Activated T-cell treated with anti-CD3 and anti-CD28 coated beads, Interleukin-2, amount 50 U/mL, for 72 hours (primary cell): ENCODE measurements at places on chromosomes 7 and 10. TPM values are rescaled to one million over a fixed set of nuclear protein-coding genes. Genes with fewer than 3 reads are reported as not detected.

Gene OIT3
- total RNA-seq: not detected

Gene CCL26
- total RNA-seq: not detected

Gene ENKUR
- total RNA-seq: not detected

Gene ARID5B
- total RNA-seq: 74.4 TPM

Gene UFSP1
- 0.83 TPM for total RNA-seq

Gene IKZF1
- 504 TPM for total RNA-seq

Gene ZNF853
- total RNA-seq: 4.0 TPM

Gene PTPRN2
- 0.79 TPM for total RNA-seq

Gene TMEM184A
- total RNA-seq: 0.10 TPM

Gene TUBAL3
- not detected for total RNA-seq

Gene GCK
- total RNA-seq: 0.67 TPM
